ENCODE measurements at places on chromosomes 13 and 19.

GRCh38 chr13:48859272-48860105, 116.2 kb upstream of the FNDC3A start:
- DNase-seq: no peak

DNA sequence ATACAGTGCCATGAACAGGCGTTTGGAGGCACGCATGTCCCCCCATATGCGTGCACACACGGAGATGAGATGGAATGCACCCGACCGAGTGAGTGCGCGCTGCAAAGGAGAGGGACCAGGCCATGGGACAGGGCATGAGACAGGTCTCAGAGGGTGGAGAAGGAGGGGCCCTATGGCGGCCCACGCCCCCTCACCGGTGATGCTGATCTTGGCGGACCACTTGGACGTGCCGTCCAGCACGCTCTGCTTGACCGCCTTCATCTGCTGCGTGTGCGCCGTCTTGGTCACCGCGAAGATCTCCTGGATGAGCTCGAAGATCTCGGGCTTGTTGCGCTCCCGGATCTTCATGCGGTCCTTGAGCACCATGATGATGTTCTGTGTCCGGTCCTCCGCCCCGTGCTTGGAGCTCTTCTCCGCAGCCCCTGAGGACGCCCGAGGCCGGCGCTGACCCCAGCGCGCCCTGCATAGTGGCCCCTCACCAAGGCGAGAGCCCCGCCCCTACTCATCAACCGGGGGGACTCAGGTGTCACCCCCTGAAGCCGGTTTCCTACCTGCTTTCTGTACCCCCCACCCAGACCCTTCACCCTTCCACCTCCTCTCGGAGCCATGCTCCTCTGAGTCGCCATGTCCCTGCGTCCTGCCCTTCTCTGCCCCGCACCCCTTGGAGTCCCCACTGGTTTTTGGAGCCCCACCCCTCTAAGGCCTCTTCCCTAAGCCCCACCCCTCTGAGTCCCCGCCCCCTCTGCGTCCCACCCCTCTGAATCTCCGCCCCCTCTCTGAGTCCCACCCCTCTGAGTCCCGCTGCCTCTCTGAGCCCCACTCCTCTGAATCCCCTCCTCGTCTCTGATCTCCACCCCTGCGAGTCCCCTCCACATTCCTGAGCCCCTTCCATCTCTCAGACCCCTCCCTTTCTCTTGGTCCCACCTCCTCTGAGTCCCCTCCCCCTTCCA, 40.8 kb downstream of the UNC13A start:
- no peak for DNase-seq

DNA sequence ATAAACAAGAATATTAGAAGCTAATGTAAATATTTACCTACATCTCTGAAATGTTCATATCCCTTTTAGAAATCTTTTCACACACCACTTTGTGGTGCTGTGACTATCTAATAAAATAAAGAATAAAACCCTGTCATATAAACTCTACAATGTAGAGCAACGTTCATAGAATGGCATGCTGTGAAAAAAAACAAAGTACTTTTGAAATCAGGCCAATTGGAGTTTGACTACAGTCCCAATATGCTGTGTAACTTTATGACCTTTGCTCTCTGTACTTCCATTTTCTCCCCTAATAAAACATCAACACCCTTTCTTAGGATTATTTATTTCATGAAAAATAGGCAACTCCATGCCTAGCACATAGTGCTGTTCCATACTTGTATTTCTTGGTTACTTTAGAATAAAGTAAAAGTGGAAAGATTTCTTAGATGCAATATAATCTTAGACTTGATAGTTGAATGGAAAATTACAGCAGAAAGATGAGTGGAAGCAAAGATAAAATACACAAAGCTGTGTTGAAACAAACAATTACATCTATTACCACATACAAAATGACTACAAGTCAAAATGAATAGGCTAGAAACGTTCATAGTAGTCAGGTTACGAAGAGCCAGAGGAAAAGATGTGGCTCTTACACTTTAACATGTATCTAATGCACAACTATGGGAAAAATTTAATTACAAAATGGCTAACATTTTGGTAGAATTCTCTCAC, 613.2 kb upstream of the SLITRK5 start:
- no peak for DNase-seq

- no peak for DNase-seq
Observed at GRCh38 chr13:97215325-97215724, 6.8 kb upstream of the MBNL2 start.

DNA sequence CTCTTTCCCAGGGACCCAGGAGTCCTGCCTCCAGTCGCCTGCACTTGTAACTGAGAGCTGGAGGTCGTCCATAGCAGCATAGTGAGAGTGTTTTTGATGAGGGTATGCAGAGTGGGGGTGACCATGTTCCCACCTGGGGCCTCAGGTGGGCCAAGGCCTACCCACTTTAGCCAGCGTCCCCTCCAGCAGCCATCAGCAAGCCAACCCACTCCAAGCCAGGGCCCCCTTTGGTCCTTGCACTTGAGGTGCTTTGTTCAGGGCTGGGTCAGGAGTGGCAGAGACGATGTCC, 11.9 kb upstream of the SMG9 start:
- no peak for DNase-seq

DNA sequence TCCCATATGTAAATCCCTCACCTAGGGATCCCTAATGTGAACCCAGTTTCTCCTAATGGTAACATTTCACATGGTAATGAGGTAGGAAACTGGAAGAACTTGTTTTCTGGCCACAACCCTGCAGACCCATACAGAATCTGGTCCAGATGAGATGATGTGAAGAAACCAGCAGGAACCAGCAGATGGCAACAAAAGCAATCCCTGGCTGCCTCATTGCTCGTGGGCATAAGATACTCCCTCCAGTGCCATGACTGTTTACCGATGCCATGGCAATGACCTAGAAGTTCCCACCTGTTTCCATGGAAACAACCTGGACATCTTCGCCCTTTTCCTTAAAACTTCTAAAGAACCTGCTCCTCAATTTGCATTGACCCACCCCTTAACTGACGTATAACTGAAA, 1.4 kb upstream of the CD209 start:
- no peak for DNase-seq

- no peak for DNase-seq
Observed at GRCh38 chr13:73521290-73521624, 462.5 kb downstream of the KLF5 start.

DNA sequence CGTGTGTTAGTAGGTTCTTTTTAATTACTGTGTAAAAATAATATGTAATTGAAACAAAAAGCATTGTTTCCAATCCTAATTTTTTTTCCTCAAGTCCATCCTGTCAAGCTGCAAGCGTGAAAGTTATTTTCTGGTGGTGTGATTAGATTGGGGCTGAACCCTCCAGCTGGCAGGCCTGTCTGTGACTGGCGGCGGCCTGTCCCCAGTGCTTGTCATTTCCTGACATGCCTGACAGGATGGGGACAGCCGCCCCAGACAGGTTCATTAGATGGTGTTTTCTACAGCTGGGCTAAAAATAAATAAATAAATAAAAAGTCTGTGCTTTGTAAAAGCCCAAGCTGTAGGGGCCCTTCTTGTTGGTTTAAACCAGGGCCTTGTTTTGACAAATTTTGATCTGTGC, 53.7 kb upstream of the MAB21L1 start:
- no peak for DNase-seq

DNA sequence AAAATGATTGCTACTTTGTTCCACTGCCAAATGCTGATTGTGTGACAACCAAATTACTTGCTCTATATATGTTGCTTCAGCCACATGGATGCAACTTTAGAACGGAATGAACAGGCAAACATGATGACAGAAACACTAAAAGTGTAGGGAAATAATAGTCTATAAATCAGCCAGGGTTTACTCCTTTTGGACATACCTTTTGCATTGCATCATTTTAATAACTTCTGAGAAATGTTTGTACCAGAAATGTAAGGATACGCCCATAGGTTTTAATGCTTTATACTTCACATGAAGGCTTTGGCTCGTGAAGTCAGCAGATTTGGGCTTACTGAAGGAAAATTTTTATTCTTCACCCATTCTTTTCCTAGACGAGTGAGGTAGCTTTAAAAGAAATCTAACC, 141.0 kb downstream of the POSTN start:
- DNase-seq: no peak

- DNase-seq: no peak
Observed at GRCh38 chr19:15841875-15842569, 26.6 kb upstream of the OR10H1 start.

DNA sequence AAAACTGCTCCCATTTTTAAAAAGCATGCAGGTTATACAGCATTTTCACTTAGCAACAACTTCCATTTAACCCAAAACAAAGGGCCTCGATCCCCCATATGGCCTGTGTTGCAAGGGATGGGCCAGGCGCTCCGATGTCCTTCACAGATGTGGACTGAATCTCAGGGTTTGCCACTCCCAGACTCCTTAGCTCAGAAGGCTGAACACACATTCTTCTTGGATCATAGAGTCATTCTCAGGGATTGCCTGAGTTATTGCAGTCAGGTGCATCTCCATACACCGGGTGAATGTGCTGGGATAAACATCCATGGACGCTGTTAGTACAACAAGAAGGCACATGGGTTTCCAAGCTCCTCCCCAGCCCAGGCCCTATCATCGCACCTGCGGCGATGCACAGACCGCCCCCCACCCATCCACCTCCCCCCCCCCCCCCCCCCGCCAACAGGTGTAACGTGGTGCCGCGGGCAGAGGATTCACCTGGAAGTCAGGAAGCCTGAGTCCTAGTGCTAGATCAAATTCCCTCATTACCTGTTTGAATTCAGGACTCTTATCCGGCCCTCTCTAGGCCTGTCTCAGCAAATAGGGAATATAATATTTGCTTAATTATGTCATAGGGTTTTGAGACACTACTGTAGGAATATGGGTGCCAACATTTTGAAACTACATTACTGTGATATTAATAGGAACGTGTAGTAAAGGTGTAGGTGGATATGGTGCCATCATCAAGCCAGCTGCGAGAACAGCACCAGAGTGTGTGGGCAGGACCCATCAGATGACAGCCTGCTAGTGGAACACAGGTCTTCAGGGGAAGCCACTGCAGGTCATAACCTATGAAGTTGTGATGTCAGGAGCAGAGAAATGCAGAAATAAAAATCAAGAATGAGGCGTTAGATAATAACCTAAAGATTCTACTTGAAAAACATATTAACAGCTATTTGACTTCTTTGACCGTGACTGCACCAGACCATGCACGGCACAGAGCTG, 110.9 kb downstream of the SACS start:
- DNase-seq: no peak

DNA sequence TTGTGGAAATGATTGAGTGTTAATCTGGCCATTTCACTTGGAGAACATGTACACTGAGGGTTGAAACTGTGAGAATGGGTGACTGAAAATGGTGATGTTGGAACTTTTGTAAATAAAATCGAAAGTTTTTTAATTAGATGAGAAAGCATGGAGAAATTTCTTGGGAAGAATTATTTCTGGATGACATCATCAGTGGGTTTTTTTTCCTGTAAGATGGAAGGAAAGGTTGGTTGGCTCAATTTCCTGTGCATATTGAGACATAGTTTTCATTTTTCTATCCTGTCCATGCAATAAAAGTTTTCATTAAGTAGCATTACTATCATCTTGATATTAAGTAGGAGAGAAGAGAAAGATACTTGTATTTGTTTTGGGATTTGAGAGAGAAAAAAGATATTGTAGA, 120.6 kb upstream of the HTR2A start:
- DNase-seq: no peak

GRCh38 chr13:102651892-102652291, 43.0 kb downstream of the METTL21C start:
- no peak for DNase-seq

- no peak for DNase-seq
Observed at GRCh38 chr19:28553005-28553404, 659.9 kb downstream of the UQCRFS1 start.

- DNase-seq: no peak
Observed at GRCh38 chr19:33192010-33192409, 2.1 kb upstream of the LRP3 start.

- no peak for DNase-seq
Observed at GRCh38 chr13:29718694-29719093, 123.2 kb upstream of the SLC7A1 start.

DNA sequence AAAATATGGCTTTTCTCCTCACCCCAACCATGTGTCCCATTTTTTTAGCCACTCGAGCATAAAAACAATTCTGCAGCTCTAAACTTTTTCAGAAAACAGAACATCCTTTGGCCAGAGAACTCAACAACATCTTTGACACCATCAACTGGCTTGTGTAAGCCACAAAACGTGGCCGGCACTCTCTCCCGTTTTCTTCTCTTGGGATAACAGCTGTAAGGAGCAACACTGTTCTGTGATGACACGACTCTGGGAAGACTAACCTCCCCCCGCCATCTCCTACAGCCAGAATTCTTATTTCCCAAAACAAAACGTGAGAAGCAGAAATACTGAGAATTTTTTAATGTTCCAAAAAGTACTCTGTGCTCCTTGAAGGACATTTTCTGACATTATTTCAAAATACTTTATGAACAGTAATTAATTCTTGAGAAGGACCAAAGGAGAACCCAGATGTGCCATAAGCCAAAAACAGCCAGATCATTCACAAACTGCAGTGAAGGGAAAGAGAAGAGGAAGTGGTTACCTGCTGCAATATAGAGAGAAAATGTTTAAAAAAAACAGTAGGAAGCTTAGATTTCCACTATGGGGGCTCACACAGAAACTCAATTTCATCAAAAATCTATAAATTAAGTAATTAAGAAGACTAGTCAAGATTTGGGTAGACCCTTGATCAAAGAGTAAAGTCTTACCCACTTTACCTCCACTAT, 25.8 kb downstream of the COL4A1 start:
- no peak for DNase-seq

- no peak for DNase-seq
Observed at GRCh38 chr13:26820871-26821270, 60.3 kb upstream of the GPR12 start.

- no peak for DNase-seq
Observed at GRCh38 chr13:112350300-112350699, 25.9 kb upstream of the SPACA7 start.

DNA sequence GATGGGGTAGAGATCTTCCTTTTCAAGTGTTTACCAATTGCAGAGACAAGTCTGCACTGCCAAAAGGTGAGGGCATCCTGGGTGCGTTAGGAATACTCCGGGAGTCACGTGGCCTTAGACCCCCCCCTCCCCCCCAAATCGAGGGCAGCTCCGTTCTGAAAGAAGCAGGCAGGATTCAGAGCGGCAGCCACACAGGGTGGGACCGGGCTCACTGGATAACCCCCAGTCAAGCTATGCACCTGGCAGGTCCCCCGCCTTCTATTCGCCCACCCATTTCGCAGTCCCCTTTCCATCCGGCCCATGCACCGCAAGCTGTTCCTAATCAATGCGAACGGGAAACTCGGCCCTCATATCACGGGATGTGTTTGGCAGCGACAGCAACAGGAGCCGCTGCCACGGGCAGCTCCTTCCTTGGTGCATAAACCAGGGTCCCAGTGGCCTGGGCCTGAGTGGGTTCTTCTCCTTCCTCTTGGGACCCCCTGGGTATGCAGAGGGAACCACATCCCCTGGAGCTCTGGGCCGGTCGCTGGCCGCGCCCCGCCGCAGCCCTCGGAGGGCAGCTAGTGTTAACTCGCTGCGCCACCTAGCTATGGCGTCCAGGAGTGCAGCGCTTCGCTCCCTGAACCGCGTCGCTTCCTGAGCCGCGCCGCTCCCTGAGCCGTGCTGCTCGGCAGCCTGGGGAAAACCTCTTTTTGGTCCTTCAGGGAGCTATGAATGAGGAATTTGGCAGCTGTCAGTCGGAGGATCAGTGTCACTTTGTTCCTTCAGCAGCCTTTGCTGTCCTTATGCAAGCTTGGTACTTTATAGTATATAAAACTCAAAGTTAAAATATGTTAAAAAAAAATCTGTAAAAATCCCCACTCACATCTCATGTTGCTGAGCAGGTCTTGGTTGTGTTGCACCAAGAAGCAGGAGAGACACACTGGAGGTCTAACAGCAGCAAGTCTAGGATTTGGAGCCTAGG, 41.4 kb downstream of the LYL1 start:
- peak; percentile 69 for DNase-seq

- no peak for DNase-seq
Observed at GRCh38 chr19:1041272-1041834, 1.4 kb downstream of the ABCA7 start.

Measured in effector CD4-positive, alpha-beta T cell (primary cell).